ENCODE measurements at places on chromosomes 1 and 21. TPM values are rescaled to one million over a fixed set of nuclear protein-coding genes. Genes with fewer than 3 reads are reported as not detected.

CFAP410 gene
- 9.2 TPM for total RNA-seq

PGBD5 gene
- total RNA-seq, result 0.57 TPM

PAFAH2 gene
- total RNA-seq, result 5.5 TPM

HFM1 gene
- total RNA-seq, result 0.43 TPM

CCDC185 gene
- total RNA-seq, result not detected

ILDR2 gene
- under 0.01 TPM for total RNA-seq

XCL2 gene
- not detected for total RNA-seq

SLC6A17 gene
- 0.09 TPM for total RNA-seq

FOXD3 gene
- total RNA-seq, result not detected

AGTRAP gene
- 49.1 TPM for total RNA-seq

Measured in smooth muscle cell of bladder (primary cell).